ENCODE measurements at places on chromosomes 3 and 15. TPM values are rescaled to one million over a fixed set of nuclear protein-coding genes. Genes with fewer than 3 reads are reported as not detected.

- H3K36me3 ChIP-seq, result no peaks in the 10 kb centered on the region
- H3K27ac ChIP-seq, result peak overlapping the region; percentile 93
- DNase-seq, result no peak
- H3K4me3 ChIP-seq, result peak overlapping the region; percentile 86
- H3K27me3 ChIP-seq, result no peaks in the 10 kb centered on the region
Measured at GRCh38 chr3:67653425-67654098, 850 bp downstream of the SUCLG2 start.

- peak overlapping the region; percentile 36 for H3K27ac ChIP-seq
- DNase-seq, result no peak
- H3K4me3 ChIP-seq, result no peak overlapping the region
- H3K4me1 ChIP-seq, result peaks cover 32% of the 10 kb centered on the region
- peaks cover 52% of the 10 kb centered on the region for H3K36me3 ChIP-seq
- no peaks in the 10 kb centered on the region for H3K27me3 ChIP-seq
Measured at GRCh38 chr15:49628379-49628778, 7.5 kb downstream of the DTWD1 start.

GRCh38 chr3:151501171-151501922 is 40.5 kb upstream of the IGSF10 start:
- H3K27me3 ChIP-seq, result no peaks in the 10 kb centered on the region
- DNase-seq, result no peak
- H3K4me3 ChIP-seq, result no peak overlapping the region
- H3K4me1 ChIP-seq, result no peaks in the 10 kb centered on the region
- H3K27ac ChIP-seq, result no peak overlapping the region

Gene DUOXA2
- not detected for total RNA-seq

DNA sequence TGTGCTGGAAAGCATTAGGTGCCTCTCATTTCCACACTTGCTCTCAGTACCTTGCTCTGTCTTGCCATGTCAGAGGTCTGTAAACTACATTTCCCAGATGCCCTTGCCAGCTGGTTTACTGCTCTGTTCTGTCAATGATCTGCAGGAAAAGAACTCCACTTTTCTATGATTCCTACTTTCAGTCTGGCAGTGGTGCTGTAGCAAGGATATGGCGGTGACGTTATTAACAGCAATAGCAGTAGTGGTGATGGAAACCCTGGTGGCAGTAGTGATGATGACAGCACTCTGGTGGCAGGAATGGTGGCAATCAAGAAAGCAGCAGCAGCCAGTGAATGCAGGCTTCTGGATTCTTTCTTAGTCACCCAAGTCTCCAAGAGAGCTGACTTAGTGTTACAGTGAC is 665.2 kb downstream of the DIPK2A start:
- no peak for DNase-seq
- H3K4me3 ChIP-seq, result no peak overlapping the region
- H3K27ac ChIP-seq, result no peak overlapping the region

- no peaks in the 10 kb centered on the region for H3K36me3 ChIP-seq
- H3K27me3 ChIP-seq, result no peaks in the 10 kb centered on the region
- no peak overlapping the region for H3K4me3 ChIP-seq
- H3K27ac ChIP-seq, result no peak overlapping the region
- H3K4me1 ChIP-seq, result peaks cover 4% of the 10 kb centered on the region
Measured at GRCh38 chr15:48096813-48097212, 24.0 kb upstream of the SLC24A5 start.

All from osteoblast (primary cell).